ENCODE measurements at places on chromosomes 2 and 18. TPM values are rescaled to one million over a fixed set of nuclear protein-coding genes. Genes with fewer than 3 reads are reported as not detected.

Gene ANO7
- polyA plus RNA-seq, result 1.1 TPM

Gene OTOS
- polyA plus RNA-seq, result 0.31 TPM

Gene GTF2A1L
- 3.2 TPM for polyA plus RNA-seq

Gene LYG2
- polyA plus RNA-seq, result 0.43 TPM

Gene DPP4
- 139 TPM for polyA plus RNA-seq

Gene C2orf66
- polyA plus RNA-seq, result 0.37 TPM

Gene FZD7
- 82.8 TPM for polyA plus RNA-seq

GRCh38 chr2:163919717-163920116, 183.9 kb upstream of the FIGN start:
- DNase-seq, result no peak

DNA sequence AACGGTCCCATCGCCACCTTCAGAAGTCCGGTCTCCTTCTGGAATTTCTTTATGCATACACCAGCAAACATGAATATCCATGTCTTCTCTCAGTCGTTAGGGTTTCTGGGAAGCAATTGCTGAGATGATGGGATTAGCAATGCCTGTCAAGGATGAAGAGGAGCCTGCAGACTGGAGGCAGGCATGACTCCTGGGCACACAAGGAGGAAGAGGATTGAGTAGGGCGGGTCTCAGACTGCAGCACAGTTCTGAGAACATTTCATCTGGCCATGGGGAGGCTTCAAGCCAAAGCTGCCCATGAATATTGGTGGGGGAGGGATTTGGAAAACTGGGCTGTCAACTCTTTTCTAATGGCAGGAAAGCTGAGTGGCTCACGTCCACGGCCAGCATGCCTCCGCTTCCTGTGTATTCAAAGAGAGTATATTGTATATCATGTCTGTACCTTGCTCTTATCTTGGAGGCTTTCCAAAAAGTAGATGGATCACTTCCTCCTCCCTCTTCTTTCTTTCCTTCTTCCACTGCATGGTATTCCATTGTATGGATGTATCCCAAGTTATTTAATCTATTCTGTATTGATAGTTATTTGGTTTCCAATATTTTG, 24.5 kb downstream of the MC2R start:
- no peak for DNase-seq

DNA sequence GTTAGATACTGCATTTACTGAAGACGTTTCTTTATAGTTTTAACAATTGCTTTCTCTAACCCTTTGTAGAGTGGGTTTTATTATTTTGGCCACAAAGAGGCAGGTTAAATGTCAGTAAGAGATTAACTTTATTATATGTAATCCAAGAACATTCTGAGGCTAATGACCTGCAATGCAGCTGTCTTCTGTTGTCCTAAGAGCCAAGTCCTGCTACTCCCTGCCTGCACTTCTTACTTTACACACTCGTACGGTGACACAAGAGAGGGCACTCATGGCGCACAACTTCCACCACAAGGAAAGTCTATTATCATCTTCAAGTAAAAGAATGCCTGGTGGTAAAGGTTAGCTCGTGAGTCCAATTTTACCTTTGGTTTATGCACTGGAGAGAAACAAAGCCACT, 471.0 kb upstream of the HNMT start:
- no peak for DNase-seq

- no peak for DNase-seq
Observed at GRCh38 chr2:78077633-78078032, 555.5 kb upstream of the LRRTM4 start.

GRCh38 chr2:84880645-84881521, at the start of gene TRABD2A:
Gene TRABD2A (minus strand): TSS chr2:84881084. CDS start chr2:84881039, 45 bp downstream.
- no peak for DNase-seq

GRCh38 chr2:6883448-6884122, 6.0 kb downstream of the RSAD2 start:
- DNase-seq, result no peak

DNA sequence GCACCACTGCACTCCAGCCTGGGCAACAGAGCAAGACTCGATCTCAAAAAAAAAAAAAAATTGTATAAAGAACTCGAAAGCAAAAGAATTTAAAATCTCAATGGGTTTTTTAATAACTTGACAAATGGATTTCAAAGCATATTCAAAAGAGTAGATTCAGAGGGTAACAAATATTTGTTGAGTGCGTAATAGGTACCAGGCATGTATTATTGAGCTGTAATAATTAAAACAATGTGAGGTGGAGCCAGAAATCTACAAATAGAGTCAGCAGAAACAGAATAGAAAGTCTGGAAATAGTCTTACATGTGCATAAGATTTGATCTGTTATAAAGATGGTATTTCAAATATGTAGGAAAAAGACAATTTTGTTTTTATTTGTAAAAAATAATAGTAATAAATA, 19.1 kb upstream of the RAB11FIP5 start:
- no peak for DNase-seq

DNA sequence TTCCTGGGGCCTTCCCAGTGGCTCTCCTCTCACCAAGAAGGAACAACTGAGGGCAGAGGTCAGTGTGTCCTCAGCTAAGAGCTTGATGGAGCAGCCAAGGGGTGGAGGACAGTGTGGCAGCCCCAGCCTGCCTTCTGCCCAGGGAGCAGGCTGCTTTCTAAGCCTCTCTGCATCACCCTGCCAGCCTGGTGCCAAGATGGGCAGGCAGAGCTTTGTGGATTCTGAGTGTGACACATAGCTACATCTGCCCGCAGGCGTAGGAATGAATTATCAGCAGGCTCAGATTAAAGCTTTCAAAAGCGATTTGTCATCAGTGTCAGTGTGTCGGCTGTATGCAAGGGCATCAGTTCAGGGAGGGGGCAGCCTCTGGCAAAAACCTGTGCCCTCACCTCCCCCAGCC, 8.7 kb downstream of the MAL start:
- DNase-seq, result no peak

DNA sequence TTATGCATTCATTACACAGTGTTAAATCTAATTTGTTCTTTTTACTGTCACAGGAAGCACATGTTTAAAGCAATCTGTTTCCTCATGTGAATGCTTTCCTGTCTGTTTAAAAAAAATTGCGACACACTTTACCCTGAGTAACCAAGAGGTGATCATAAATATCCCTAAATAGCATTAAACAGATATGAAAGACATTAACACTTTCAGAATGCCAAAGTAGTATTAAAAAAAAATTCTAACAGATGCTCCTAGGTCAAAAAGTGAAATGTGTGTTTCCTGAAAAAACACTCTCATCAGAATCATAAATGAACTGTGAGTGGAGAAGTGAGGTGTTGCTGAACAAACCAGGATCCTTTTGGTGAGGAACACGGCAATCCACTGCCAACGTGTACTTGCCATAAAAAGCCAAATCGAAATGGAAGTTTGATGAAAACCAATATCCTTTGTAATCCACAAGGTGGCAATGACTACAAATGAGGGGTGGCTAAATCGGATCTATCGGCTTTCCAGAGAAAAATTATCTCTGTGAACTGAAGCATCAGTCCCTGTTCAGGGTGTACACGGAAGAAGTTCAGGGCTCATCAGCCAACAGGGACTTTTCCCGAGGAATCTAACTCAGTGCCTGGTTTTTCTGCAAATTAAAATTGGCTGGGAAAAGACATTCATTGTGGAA, 248.9 kb downstream of the TCF4 start:
- no peak for DNase-seq

GRCh38 chr2:70477441-70477844, 76.2 kb downstream of the TGFA start:
- DNase-seq, result no peak

DNA sequence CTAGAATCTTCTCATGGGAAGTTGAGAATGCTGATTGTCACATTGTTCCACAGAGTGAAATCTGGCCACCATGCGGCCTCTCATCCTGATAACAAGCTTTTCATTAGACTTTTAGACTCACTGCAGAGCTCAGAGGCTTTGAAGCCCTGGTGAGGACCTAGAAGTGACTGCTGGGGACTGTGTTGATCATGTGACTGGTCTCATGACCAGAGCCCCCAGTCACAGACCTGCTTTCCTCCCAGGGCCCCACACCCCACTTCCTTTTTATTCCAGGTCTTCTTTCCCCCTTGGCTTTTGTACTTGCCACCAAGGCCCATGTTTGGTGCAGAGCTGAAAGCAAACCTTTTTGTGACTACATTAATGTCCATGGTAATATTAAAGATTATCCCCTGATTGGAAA, 45.2 kb downstream of the PRKCE start:
- DNase-seq, result no peak

GRCh38 chr2:168722592-168722991, 79.8 kb upstream of the NOSTRIN start:
- DNase-seq, result no peak

DNA sequence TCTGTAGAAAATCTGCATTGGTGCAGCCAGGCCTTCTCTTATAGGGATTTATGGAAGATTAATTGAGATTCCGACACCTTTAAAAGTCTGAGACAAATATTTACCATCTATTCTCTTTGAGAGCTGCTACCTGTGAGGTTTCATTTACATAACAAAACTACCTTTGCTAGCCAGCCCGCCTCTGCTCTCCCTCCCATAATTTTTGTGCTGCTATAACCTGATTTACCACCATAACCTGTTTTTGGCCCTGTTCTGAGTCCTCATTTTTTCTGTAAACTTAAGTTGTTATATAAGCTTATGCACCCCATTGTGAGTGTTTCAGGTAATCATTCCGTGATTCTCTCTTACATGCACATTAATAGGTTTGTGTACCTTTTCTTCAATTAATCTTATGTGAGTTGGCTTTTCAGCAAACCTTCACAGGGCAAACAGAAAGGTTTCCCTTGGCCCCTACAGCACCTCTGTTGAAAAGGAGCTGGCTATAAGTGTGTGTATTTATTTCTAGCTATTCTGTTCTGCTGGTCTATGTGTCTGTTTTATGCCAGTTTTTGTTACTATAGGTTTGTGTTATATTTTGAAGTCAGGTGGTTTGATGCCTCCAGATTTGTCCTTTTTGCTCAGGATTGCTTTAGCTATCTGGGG, 114.9 kb upstream of the XIRP2 start:
- DNase-seq, result no peak

DNA sequence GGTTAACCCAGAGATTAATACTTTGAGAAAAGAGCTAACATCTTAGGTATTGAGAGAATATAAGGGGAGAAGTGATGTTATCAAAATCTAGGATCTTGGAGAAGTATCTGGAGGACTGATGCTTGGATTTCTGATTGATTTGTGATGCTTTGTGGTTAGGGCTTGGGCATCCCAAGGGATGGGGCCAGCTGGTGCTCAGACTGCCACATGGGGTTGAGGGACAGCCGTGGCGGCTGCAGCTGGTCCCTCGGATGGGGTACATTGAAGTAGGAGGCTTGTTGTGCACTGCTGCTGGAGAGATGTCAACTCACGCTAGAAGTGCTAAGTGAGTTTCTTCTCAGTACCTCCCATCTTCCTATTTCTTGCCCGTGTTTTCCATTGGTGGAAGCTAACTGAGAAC, 22.4 kb downstream of the HRH4 start:
- DNase-seq, result no peak

DNA sequence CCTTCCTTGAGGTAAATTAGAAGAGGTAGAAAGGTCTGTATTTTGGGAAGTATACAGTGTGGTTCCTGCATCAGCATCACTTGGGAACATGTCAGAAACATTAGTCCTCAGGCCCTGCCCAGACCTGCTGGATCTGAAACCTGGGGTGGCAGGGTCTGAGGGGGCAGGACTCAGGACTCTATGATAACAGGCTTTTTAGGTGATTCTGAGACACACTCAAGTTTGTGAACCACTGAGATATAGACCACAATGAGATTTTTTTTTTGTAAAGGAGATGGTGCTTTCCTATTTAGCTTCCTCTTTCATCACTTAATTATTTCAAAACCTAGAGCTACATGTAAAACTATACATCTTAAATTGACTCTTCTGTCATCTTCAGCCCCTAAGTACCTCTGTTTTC, 262.7 kb upstream of the SPOPL start:
- no peak for DNase-seq

GRCh38 chr2:60849187-60849586, 32.2 kb upstream of the REL start:
- no peak for DNase-seq

GRCh38 chr2:237691908-237692600, 64.7 kb downstream of the LRRFIP1 start:
- no peak for DNase-seq

- no peak for DNase-seq
Observed at GRCh38 chr2:240287496-240288086, 147.1 kb upstream of the OTOS start.

- no peak for DNase-seq
Observed at GRCh38 chr2:134782107-134782506, 56.3 kb upstream of the ACMSD start.

GRCh38 chr2:139940686-139941085, 1160.5 kb upstream of the NXPH2 start:
- no peak for DNase-seq

DNA sequence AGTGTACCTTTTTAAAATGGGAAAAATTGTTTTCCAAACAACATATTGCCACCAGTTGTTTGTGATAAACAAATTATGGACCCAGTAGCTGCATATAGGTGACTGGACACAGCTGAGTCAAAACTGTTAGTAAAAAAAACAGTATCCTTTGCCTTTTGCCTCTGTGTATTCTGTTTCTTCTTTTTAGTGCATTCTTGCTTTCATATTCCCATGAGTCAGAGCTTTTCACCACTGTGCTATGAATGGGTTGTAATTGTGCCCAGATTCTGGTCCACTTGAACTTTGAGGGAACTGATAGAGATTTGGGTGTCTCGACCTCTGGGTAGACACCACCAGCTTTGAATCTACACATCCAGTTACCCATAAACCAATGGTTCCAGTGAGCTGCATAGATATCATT, 1441.9 kb upstream of the ZEB2 start:
- no peak for DNase-seq

GRCh38 chr2:241815477-241816430, 6.8 kb downstream of the NEU4 start:
- no peak for DNase-seq

DNA sequence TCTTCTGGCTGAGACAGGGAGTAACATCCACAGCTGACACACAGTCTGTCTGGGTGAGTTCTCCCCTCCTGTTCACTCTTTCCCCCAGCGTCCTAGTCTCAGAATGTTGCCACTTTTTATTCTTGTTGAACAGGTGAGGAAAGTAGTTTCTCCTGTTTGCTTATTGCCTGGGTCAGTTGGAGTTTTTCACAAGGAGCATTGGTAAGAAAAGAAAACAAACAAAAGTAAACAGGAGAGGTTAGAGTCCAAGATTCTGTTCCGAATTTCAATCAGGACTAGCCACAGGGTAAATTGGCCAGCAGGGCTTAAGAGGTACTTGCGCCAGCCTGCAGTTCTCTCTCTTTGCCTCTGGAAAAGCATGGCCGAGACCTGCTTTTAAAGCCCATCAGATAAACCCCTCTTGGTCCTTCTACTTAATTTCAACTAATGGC, 255.0 kb upstream of the EPAS1 start:
- DNase-seq, result no peak

GRCh38 chr2:190103144-190103543, 40.6 kb upstream of the MSTN start:
- no peak for DNase-seq
